A375 (cell line): ENCODE measurements at places on chromosomes 13 and 19. TPM values are rescaled to one million over a fixed set of nuclear protein-coding genes. Genes with fewer than 3 reads are reported as not detected.

TNFSF9 gene
- 11.8 and 12.5 TPM in 2 replicates for total RNA-seq

SLC15A1 gene
- 0.21 TPM in 1 of 2 replicates, not detected in the other for total RNA-seq

ZNF677 gene
- 10.1 and 11.0 TPM in 2 replicates for total RNA-seq

HS6ST3 gene
- total RNA-seq: 0.15 and 0.16 TPM in 2 replicates

PNMA8B gene
- total RNA-seq: 0.04 TPM in 1 of 2 replicates, not detected in the other

TBC1D4 gene
- 16.9 and 22.0 TPM in 2 replicates for total RNA-seq

C1QTNF9 gene
- not detected in 2 replicates for total RNA-seq

TJP3 gene
- 0.03 TPM in 1 of 2 replicates, not detected in the other for total RNA-seq

CACTIN gene
- 26.7 and 39.1 TPM in 2 replicates for total RNA-seq

SOX1 gene
- not detected in 2 replicates for total RNA-seq

CACNG7 gene
- total RNA-seq: 0.11 TPM in 1 of 2 replicates, not detected in the other

MYH14 gene
- total RNA-seq: 6.8 and 6.9 TPM in 2 replicates

NLRP5 gene
- 0.03 and 0.04 TPM in 2 replicates for total RNA-seq

CEACAM7 gene
- total RNA-seq: not detected in 2 replicates

KCNN4 gene
- total RNA-seq: 150 and 157 TPM in 2 replicates

C19orf33 gene
- 88.0 and 90.9 TPM in 2 replicates for total RNA-seq

ZNF460 gene
- total RNA-seq: 61.4 and 62.2 TPM in 2 replicates

UBL5 gene
- 429 and 509 TPM in 2 replicates for total RNA-seq

FFAR3 gene
- total RNA-seq: not detected in 2 replicates

CLDND2 gene
- total RNA-seq: 0.64 TPM in 1 of 2 replicates, not detected in the other

ARHGAP45 gene
- total RNA-seq: 9.0 and 12.4 TPM in 2 replicates

PCSK4 gene
- 0.98 and 1.6 TPM in 2 replicates for total RNA-seq

KBTBD6 gene
- 4.6 and 5.1 TPM in 2 replicates for total RNA-seq

LRRC63 gene
- 0.08 and 0.13 TPM in 2 replicates for total RNA-seq

LMTK3 gene
- total RNA-seq: 0.37 TPM in 1 of 2 replicates, not detected in the other

APC2 gene
- 0.45 and 1.1 TPM in 2 replicates for total RNA-seq

TUBA3C gene
- not detected in 2 replicates for total RNA-seq

TMEM145 gene
- total RNA-seq: 2.2 and 5.0 TPM in 2 replicates

CCNA1 gene
- total RNA-seq: 10.6 and 11.1 TPM in 2 replicates

NFIC gene
- 29.2 and 39.6 TPM in 2 replicates for total RNA-seq

CGB2 gene
- total RNA-seq: not detected in 2 replicates

SKA3 gene
- 15.4 and 24.4 TPM in 2 replicates for total RNA-seq

S1PR5 gene
- total RNA-seq: 1.9 and 3.9 TPM in 2 replicates

ZNF850 gene
- 3.0 and 6.0 TPM in 2 replicates for total RNA-seq

OR7A5 gene
- not detected in 2 replicates for total RNA-seq

FAAP24 gene
- 5.0 and 5.7 TPM in 2 replicates for total RNA-seq

IFI30 gene
- total RNA-seq: 26.7 and 37.5 TPM in 2 replicates

PRSS57 gene
- total RNA-seq: not detected in 2 replicates

ZNF536 gene
- total RNA-seq: 0.53 and 0.72 TPM in 2 replicates

SNRNP70 gene
- 344 and 371 TPM in 2 replicates for total RNA-seq

MED26 gene
- 19.0 and 22.5 TPM in 2 replicates for total RNA-seq

PSG11 gene
- total RNA-seq: not detected in 2 replicates

MZF1 gene
- total RNA-seq: 39.1 and 41.3 TPM in 2 replicates

CYP2F1 gene
- not detected in 2 replicates for total RNA-seq

KLK1 gene
- not detected in 2 replicates for total RNA-seq

KLF2 gene
- 1.7 and 2.5 TPM in 2 replicates for total RNA-seq

SYNGR4 gene
- not detected in 2 replicates for total RNA-seq

PSG3 gene
- total RNA-seq: not detected in 2 replicates

C19orf18 gene
- not detected in 2 replicates for total RNA-seq

ACP5 gene
- 10.3 and 14.0 TPM in 2 replicates for total RNA-seq

DNAAF3 gene
- 2.6 and 2.9 TPM in 2 replicates for total RNA-seq

SUPT5H gene
- total RNA-seq: 103 and 121 TPM in 2 replicates

NCR1 gene
- total RNA-seq: 0.72 and 0.91 TPM in 2 replicates

ELSPBP1 gene
- total RNA-seq: not detected in 2 replicates

KLK12 gene
- not detected in 2 replicates for total RNA-seq
